ENCODE measurements at places on chromosomes 7 and 10.

DNA sequence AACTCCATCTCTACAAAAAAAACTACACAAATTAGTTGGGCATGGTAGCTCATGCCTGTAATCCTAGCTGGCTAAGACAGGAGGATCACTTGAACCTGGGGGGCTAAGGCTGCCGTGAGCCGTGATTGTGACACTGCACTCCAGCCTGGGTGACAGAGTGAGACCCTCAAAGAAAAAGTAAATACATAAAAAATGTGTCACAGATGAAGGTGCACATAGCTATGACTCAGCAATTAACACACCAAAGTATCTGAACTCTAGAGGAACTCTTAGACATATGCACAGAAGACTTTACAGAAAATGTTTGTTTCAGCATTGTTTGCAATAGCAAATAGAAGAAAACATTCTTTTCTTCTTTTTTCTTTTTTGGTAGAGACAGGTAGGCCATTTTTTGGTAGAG, 8.3 kb downstream of the C10orf62 start:
- no peak for DNase-seq

DNA sequence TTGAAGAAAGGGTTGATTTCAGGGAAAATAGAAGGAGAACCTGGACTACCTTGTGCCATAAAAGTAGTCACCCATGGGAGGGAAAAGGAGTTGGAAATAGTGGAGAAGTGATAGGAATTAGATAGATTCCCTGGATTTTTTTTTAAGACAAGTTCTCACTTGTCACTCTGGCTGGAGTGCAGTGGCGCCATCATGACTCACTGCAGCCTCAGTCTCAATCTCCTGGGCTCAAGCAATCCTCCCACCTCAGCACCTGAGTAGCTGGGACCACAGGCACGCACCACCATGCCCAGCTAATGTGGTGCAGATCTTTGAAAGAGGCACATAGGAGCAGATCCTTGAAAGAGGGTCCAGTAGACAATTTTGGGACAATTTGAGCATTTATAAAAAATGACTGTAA, 9.5 kb upstream of the BLNK start:
- DNase-seq = peak; percentile 64

DNA sequence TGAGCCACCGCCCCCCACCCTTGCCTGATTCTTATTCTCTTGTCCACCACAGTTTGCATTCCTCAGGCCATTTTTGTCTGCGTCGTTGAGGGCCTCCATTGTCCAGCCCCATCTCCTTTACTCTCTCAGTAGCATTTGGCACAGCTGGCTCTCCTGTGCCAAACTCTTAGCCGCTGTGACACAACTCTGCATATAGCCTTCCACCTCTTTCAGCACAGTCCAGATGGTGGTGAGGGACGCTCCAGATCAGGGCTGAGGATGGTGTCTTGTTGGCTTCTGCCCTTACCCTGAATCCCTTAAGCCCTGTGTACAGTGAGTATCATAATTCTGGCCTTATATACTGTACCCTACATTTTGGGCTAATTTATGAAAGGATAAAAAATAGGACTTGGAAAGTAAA, 45.6 kb downstream of the BMPR1A start:
- DNase-seq = no peak

- DNase-seq = no peak
These were observed 59.1 kb downstream of the ELAPOR2 start for GRCh38 chr7:87000344-87000743.

- DNase-seq = peak; percentile 63
These were observed 61.9 kb upstream of the OPN4 start for GRCh38 chr10:86592413-86592812.

GRCh38 chr10:86851328-86852207, 95.1 kb downstream of the BMPR1A start:
- DNase-seq = no peak

DNA sequence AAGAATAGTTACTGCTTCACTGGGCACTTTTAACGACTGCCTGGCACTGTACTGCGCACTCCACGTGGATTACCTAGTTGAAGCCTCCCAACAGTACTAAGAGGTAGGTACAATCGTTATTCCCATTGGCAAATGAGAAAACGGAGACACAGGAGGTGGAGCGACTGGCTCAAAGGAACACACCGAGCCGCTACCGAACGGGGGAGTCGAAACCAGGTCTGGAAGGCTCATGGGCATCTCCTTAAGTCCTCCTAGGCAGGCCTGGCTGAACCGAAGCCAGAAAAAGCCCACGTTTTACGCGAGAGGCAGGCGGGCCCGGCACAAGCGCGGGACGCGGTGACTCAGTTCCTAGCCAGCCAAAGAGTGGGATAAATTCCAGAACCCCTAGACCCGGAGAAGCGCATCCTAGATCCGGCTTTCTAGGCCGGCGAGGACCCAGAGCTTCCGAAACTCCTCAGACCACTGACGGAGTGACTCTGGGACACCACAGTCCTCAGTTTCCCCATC, 472 bp downstream of the PDAP1 start:
- peak; percentile 73 for DNase-seq

DNA sequence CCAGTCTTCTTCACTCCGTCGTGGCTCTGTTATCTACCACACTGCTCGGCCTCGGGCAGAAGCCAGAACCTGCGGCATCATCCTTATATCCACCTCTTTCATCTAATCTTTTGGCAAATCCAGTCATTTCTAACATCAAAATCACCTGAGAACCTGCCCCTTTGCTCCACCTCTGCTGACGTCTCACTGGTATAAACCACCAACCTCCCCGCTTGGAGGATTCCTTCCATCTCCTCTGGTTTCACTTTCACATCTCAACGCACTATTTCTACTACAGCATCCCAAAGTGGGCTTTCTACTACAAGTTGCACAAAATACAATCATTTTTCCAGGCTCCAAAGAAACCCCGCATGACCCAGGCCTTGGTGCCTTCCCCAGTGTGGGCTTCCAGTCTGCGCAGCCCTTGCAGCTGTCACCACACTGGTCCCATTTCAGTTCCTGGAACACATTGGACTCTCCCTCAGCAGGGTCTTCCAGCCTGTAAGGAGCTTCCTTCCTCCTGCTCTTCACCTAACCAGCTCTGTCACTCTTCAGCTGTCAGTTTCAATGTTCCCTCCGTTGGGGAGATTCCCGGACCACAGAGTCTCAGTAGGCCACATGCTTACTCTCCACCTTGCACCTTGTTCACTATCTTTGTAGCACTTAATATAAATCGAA, 85.0 kb downstream of the PRKCQ start:
- no peak for DNase-seq

GRCh38 chr10:101032637-101033224, 1.7 kb downstream of the SFXN3 start:
- DNase-seq = peak; percentile 95

- DNase-seq = no peak
These were observed 62.5 kb downstream of the DAGLB start for GRCh38 chr7:6385110-6385781.

GRCh38 chr7:34277016-34277802, 371.9 kb downstream of the BMPER start:
- no peak for DNase-seq

DNA sequence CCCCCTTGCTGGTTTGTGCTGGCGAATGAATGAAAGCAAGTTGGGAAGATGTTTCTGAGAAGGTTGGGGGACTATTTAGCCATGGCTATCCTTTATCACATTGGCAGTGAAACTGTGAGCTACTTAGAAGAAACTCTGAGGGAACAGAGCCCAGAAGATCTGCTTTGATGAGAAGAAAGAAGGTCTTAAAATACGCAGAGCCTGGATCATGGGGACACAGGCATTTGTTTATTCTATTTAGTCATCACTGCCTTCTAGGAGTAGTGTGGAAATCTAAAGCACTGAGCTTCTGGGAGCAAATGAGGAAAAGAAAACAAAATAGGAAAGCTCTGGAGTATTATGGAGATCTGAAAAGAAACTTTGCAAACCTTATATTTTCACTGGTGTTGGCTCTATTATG, 28.5 kb downstream of the CPED1 start:
- DNase-seq = no peak

DNA sequence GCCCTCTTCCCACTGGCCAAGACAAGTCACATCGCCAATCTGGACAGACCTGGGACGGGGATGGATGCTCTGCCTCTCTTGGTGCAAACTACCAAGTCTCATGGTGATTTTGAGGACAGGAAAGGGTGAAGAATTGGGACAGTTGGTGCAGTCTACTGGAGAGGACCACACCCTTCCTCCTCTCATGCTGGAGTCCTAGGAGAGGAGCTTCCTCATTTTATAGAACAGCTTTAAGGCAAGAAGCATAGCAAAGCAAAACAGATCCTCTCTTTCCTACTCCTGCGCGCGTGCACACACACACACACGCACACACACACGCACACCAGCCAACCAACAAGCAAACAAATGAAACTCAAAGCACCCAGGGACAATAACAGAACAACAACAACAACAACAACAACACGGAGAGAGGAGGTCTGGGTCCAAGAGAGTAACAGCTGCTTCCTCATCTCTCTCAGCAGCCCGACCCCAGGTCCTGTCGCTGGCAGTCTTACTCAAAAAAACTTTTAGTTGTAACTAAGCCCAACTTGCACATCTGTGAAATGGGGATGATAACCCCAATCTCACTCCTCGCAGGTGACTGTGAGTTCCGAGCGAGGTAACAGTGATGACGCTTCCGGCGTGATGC, 83.4 kb downstream of the TMEM178B start:
- DNase-seq = no peak

- no peak for DNase-seq
These were observed 13.3 kb downstream of the ZRANB1 start for GRCh38 chr10:124955243-124955642.

DNA sequence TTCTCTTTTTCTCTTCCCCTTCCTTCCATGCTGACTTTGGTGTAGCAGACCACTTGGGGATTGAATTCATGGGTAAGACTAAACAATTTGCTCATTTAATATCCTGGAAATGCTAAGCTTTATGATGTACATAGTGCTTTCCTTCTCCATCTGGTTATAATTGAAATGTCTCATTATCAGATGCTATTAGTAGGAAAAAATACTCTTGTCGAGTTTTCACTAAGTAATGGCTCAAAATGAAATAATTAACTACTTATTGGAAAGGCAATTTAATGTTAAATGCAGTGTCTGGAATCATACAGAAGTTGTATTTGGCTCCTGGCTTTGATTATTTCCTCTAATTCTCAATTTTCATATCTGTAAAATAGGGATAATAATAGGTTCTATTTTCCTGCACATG, 990.4 kb downstream of the NRG3 start:
- no peak for DNase-seq

GRCh38 chr7:127415060-127415742, 22.7 kb upstream of the ZNF800 start:
- DNase-seq = no peak

- DNase-seq = no peak
These were observed 382.3 kb upstream of the MTPN start for GRCh38 chr7:136359333-136359903.

DNA sequence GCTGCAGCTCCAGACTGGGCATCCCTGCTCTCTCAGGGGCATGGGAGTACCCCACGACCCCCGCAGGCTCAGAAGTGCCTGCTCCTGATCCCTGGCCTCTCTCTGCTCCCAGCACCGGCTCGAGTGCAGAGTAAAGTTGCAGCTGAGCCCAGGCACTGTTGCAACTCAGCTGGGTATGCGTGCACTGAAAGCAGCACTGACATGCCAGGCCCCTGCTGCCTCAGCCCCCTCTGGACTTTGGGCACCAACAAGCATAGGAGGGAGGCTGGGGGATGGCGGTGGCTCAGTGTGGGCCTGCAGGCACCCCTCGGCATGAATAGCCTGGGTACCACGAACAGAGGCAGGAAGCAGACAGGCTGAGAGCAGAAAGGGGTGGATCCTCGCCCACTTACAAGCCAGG, 295.3 kb downstream of the GRM8 start:
- DNase-seq = no peak

- DNase-seq = no peak
These were observed 128.7 kb downstream of the TMEM178B start for GRCh38 chr7:141202535-141202934.

GRCh38 chr10:131249238-131249954, 62.1 kb downstream of the TCERG1L start:
- DNase-seq = no peak

- peak; percentile 91 for DNase-seq
These were observed 80.7 kb downstream of the ZNF365 start for GRCh38 chr10:62454687-62455397.

DNA sequence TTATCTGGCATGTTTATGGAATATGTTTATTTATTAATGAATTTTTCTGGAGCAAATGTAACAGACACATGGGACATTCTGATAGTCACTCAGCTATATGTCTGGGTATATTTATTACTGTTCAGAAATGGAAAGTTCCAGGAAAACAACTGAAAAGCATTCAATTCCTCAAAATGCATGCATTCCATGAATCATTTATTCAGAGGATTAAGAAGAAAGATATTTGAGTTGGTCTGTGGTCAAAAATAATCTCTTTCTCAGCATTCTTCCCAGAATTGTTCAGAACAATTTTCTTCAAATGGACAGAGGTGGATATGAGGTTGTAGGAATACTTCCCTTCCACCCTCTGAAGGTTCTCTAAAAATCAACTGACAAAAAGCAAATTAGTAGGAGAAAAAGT, 97.6 kb upstream of the ITGB1 start:
- no peak for DNase-seq

- DNase-seq = no peak
These were observed 705.1 kb downstream of the SUGCT start for GRCh38 chr7:40839881-40840280.

DNA sequence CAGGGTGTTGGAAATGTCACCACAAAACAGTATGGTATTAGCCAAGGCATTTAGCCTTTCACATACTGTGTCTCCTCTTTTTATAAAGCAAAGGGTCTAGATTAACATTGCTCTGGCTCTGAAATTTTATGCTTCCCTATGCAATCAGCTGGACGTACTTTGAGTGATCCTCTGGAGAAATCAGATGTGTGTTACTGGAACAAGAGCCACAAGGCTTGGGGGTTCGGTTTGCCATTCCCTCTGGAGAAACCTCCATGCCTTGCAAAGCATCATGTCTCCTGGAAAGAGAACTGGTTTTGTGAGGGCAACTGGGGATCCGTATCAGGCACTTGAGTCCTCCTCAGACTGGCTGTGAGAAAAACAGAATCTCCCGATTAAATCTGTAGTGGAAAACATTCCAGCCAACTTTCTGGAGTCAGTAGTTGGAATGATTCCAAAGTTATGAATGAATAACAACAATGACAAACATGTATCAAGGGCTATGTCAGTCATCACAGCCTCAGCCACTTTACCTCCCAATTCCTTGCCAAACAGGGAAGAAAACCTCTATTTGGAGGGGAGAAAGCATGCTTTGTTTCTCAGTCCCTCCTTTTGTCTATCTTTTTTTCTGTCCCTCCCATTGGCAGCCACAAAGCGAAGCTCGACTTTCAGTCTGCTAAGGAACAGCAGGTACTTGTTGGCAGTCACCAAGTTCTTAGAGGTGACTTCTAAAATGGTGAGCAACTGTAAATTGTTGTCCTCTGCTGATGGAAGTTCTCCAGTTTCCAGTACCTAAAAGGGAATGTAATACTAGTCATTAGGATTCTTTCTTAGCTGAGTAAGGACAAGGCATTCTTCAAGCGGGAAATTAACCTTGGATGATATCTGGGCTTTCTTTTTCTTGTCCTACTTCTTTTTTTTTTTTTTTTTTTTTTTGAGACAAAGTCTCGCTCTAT, 864.8 kb upstream of the AUTS2 start:
- no peak for DNase-seq

GRCh38 chr10:51023636-51024035, 50.7 kb upstream of the PRKG1 start:
- no peak for DNase-seq

GRCh38 chr7:105015390-105015965, 1.5 kb downstream of the KMT2E start:
- DNase-seq = no peak

- no peak for DNase-seq
These were observed 33.9 kb downstream of the STARD3NL start for GRCh38 chr7:38211940-38212339.

GRCh38 chr7:24685708-24686107, 71.6 kb downstream of the GSDME start:
- DNase-seq = no peak

Measured in islet precursor cell (in vitro differentiated cells).